Activated gamma-delta T cell (primary cell): ENCODE measurements at places on chromosomes 7 and 10.

- no peak for DNase-seq
Measured at GRCh38 chr10:120634659-120635058, 177.6 kb downstream of the PLPP4 start.

DNA sequence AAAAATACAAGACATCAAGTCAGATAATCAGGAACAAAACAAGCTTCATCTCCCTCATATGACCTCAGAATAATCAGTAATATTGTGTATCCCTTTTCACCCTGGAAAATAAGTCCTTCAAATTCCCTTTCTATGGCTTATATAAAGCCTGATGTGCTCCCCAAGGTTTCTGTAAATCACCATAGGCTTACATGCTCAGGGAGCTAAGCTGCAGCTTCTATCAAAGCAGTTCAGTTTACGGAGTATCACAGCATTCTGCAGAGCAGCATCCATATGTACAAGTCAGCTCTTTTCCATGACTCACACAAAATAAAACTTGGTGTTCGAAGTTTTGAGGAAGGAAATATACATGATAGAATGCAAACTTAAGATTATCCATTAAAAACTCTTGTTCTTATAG is 225.6 kb downstream of the LRRTM3 start:
- no peak for DNase-seq

DNA sequence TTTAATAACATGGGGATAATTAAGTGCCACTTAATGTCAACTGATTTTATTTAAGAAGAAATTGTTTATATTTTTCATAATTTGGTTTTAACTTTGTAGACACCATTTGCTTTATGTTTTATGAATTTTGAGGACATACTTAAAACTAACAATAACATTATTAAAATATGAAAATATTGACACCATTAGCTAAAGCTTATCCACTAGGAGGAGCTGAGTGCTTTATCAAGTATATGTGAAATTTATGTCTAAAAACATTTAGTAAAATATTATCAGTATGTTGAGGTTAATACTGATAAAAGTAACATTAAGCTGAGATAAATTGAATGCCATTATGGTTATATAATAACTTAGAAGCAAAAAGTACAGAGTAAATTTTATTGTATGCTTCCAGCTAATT is 622.1 kb downstream of the ARL4A start:
- no peak for DNase-seq

- no peak for DNase-seq
Measured at GRCh38 chr7:40604601-40605438, 470.0 kb downstream of the SUGCT start.

DNA sequence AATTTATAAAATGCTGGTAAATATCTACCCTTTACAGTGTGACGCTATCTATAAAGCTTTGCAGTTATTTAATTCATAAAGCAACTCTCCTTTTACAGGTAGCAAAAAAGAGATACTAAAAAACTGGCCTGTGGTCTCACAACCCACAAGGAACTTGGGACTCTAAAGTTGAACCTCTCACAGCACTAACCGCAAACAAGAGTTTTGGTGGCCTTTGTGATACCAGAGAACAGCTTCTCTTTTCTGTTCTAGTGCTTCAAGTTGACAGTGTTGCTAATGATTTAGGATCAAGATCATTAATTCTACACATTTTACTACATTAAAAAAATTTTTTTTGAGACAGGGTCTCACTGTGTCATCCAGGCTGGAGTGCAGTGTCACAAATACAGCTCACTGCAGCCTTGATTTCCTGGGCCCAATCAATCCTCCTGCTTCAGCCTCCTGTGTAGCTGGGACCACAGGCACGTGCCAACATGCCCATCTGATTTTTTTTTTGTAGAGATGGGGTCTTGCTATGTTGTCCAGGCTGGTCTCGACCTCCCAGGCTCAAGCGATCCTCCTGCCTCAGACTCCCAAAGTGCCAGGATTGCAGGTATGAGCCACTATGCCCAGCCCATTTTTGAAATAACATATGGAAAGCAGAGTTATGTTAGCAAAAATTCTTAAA is 56.0 kb upstream of the ST8SIA6 start:
- no peak for DNase-seq

DNA sequence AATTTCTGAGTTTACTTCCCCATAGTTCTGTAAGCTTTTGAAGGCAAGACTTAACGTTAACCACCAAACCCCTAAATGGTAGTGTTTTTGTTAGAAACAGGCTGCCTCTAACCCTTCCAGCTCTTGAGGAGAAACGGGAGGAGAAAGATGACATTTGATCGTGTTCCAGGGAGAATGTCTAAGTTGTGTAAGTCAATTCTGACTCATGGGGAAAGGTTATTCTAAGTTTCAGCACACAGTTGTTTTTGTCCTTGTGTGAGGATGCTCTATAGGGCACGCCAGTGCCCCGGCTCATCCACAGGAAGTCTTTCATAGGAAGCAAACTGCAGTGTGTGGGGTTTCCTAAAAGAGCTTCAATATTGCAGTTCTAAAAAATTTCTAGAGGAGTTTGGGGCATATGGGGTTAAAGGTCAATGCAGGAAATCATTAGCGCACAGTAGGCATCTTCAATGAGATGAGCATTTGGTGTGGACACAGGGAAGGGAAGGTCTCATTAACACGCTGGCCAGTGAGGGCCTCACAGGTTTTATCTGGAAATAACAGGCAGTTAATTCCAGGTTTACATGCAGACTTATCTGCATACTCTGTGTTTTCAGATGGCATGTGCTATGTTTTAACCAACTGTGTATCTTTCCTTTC is 638.2 kb upstream of the IGFBP3 start:
- no peak for DNase-seq

DNA sequence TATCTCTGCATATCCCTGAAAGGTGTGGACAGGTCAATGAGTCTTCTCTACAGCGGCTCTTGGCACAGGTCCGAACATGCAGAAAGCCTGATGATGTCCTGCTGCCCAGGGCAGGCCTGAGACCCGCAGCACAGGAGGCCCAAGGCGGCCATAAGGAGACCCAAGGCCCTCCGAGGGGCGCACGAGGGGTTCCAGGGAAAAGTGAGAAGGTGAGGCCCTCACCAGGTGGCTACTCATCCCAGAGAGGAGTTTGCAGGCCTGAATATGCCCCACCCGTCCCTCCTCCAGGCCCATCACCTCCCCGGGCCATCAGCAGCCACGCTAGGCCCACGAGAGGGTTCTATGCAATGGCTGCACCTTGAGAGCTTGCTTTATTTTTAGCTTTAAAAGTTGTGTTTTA is 173.4 kb upstream of the RHEB start:
- DNase-seq, result no peak
